ENCODE measurements at places on chromosomes 6 and 20. TPM values are rescaled to one million over a fixed set of nuclear protein-coding genes. Genes with fewer than 3 reads are reported as not detected.

DNA sequence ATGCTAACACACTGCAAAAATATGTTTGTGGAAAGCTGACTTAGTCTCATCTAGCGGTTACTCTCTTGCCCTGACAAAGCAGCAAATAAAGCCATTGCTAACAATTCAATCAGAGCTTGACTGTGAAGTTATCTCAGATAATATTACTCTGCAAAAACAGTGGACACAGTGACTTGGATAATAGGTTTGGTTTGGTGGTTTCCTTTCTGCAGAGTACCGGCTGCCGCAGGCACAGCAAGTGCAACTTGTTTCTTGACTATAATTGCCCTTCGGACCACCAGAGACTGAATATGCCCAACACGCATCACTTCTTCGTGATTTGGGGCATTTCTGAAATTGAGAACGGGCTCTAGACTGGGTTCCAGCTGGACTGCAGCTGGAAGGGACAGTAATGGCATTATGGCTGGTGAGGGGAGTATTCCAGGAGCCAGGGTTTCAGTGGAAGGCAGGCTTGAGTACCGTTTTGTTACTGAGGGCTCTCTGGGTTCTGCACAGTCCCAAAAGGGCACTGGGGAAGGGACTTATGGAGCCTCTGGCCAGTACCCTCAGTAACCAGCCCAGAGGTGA lies 40.0 kb downstream of the DSTN start:
- no peak overlapping the region for H3K4me3 ChIP-seq
- DNase-seq, result no peak
- H3K4me1 ChIP-seq, result peaks cover 93% of the 10 kb centered on the region
- H3K27me3 ChIP-seq, result no peaks in the 10 kb centered on the region
- peak overlapping the region; percentile 93 for H3K27ac ChIP-seq

DNA sequence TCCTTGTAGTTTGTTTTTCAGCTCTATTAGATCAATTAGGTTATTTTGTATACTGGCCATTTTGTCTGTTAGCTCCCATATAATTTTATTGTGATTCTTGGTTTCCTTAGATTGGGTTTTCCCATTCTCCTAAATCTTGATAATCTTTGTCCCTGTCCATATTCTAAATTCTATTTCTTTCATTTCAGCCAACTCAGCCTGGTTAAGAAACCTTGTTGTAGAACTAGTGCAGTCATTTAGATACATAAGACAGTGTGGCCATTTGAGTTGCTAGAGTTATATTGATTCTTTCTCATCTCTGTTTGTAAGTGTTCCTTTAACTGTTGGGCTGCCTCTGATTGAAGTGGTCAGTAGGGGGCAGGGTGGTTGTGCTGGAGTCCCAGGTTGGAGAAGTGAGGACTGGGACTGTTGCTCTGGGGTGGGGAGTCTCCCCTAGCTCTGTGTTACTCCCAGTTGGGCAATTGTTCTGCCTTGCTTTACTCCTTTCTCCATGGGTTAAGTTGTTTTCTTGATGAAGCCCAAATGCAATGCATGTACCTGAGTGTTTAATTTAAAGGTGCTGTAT lies 98.8 kb upstream of the NRN1 start:
- no peaks in the 10 kb centered on the region for H3K4me1 ChIP-seq
- no peak for DNase-seq
- H3K36me3 ChIP-seq, result no peaks in the 10 kb centered on the region
- no peaks in the 10 kb centered on the region for H3K27me3 ChIP-seq
- H3K4me3 ChIP-seq, result no peak overlapping the region

DNA sequence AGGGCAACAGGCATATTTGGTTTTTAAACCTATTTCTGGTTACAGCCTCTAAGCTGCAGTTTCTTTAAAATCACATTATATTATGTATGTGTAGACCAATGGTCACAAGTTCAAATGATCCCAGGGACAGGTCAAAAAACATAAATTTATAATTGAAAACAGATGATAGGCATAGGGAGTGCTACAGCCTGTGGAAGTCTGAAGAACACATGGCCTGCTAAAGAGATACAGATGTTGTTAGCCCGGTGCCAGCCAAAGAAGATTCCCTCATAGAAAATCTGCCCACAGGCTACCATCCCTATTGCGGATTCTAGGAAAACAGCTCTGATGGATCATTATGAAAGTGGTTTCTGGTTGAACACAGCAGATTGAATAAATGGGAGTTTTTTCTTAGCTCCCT lies 65.3 kb downstream of the NRSN1 start:
- no peak overlapping the region for H3K4me3 ChIP-seq
- DNase-seq, result no peak
- H3K27me3 ChIP-seq, result no peaks in the 10 kb centered on the region
- no peaks in the 10 kb centered on the region for H3K36me3 ChIP-seq
- no peak overlapping the region for H3K27ac ChIP-seq

DNA sequence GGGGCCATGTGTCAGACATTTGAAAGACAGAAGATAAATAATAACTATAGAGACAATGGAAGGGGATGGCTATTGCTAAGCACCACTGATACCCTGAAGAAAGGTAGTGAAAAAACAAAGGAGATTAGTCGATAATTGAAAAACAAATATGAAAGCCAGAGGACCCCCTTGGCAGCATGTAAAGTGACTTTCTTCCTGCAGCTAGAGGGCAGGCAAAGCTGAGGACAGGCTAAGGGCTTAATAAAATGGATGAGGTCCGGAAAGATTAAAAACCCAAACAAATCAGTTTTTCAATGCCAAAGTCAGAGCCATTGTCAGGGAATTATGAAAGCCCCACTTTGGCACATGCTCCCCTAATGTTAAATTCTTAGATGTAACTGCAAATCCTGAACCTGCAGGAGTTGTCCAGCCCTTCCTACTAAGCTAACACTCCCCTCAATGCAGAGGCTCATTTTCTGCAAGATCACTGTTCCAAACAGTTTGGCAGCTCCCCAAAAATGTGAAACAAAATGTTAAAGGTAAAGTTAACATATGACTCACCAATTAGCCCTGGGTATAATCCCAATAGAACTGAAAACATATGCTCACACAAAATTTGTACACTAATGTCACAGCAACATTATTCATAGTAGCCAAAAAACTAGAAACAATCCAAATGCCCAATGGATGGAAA lies 1177.9 kb downstream of the GRIK2 start:
- H3K36me3 ChIP-seq, result no peaks in the 10 kb centered on the region
- no peaks in the 10 kb centered on the region for H3K4me1 ChIP-seq
- no peak overlapping the region for H3K27ac ChIP-seq
- no peaks in the 10 kb centered on the region for H3K27me3 ChIP-seq
- H3K4me3 ChIP-seq, result no peak overlapping the region

DNA sequence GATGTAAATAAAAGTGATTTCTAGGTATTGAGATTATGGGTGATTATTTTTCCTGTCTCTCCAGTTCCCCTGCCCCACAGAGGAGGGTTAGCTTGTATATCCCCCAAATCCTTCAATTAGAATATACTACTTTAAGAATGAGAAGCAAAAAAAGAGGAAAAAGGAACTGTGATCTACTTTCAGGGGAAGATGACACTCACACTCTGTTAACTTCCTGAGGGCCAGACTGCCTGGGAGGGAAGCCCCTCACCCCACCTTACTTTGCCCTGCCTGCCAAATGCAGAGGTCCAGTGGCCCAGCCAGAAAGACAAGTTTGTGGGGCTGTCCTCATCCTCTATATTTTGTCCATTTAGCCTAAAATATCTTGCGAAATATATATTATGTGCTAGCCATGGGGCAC lies 9.2 kb upstream of the LY86 start:
- H3K4me3 ChIP-seq, result no peak overlapping the region
- no peaks in the 10 kb centered on the region for H3K27me3 ChIP-seq
- H3K27ac ChIP-seq, result no peak overlapping the region
- H3K4me1 ChIP-seq, result no peaks in the 10 kb centered on the region

- no peak overlapping the region for H3K4me3 ChIP-seq
- no peaks in the 10 kb centered on the region for H3K4me1 ChIP-seq
- no peak for DNase-seq
- H3K36me3 ChIP-seq, result no peaks in the 10 kb centered on the region
- H3K27me3 ChIP-seq, result no peaks in the 10 kb centered on the region
Measured at GRCh38 chr6:159427771-159428170, 258.6 kb downstream of the FNDC1 start.

GRCh38 chr6:28218312-28219248 lies 6.5 kb upstream of the ZSCAN9 start:
- H3K4me1 ChIP-seq, result peaks cover 3% of the 10 kb centered on the region
- H3K27ac ChIP-seq, result peak overlapping the region; percentile 63

- peaks cover 4% of the 10 kb centered on the region for H3K4me1 ChIP-seq
- no peak for DNase-seq
- peak overlapping the region; percentile 62 for H3K4me3 ChIP-seq
- H3K36me3 ChIP-seq, result no peaks in the 10 kb centered on the region
- H3K27me3 ChIP-seq, result no peaks in the 10 kb centered on the region
Measured at GRCh38 chr6:26197933-26198721, 110.9 kb downstream of the HFE start.

DNA sequence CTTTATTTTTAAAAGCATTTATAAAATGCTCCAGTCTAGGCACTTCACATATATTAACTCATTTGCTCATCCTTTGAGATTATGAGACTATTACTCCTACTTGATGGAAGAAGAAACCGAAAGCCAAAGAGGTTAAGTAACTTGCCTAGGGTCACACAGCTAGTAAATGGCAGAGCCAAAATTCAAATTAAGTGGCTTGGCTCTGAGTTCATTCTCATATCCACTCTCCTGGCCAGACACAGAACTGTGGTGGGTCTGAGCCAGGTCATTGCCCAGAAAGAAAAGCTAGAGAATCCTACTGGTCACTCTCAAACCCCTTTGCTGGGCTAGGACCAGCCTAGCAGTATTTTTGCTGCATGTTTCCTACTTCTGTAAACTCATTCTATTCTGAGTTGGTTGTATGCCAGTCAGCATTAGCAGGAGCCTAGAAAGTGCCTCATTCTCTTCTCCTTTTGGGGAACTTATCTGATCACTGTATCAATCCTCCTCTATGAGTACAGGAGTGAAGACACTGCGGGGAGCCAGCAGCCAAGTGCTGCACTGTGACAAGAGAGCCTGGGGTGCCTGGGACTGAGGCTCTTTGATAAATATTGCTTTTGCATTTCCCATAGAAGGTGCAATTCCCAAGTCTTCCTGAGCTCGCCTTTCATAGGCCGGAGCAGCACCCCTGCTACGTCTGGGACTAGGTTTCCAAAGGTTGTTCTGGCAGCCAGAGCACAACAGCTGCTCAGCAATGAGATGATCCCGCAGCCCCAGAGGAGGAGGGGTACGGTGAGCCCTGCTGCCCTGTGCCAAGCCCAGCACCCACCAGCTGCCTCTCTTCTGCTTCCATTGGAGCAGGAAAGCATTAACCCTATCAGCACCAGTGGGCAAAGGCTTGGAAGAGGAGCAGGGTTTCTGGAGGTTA lies 728.3 kb downstream of the MAFB start:
- no peak overlapping the region for H3K4me3 ChIP-seq
- H3K4me1 ChIP-seq, result no peaks in the 10 kb centered on the region
- H3K36me3 ChIP-seq, result no peaks in the 10 kb centered on the region
- no peaks in the 10 kb centered on the region for H3K27me3 ChIP-seq
- H3K27ac ChIP-seq, result no peak overlapping the region

DNA sequence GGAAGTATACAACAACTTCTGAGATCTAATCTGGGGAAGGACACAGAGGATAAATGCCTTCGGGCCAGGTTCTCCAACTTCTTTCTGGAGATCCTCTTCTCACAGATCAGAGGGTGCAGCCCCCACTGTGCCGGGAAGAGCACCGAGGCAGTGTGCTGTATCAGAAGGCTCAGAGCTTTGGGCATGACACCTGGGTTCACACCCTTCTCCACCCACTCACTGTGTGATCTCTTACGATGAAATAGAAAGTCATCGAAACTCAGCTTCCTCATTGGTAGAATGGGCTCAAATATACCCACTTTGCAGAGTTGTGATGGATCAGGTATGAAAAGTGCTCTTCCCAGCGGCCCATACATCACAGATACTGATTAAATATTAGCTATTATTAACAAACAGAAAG lies 347.5 kb upstream of the SOX4 start:
- no peaks in the 10 kb centered on the region for H3K4me1 ChIP-seq
- H3K27ac ChIP-seq, result no peak overlapping the region
- H3K4me3 ChIP-seq, result no peak overlapping the region
- H3K36me3 ChIP-seq, result no peaks in the 10 kb centered on the region

GRCh38 chr6:140915103-140915502 lies 1217.6 kb upstream of the GJE1 start:
- DNase-seq, result no peak
- no peaks in the 10 kb centered on the region for H3K4me1 ChIP-seq
- H3K27me3 ChIP-seq, result no peaks in the 10 kb centered on the region
- no peaks in the 10 kb centered on the region for H3K36me3 ChIP-seq

DNA sequence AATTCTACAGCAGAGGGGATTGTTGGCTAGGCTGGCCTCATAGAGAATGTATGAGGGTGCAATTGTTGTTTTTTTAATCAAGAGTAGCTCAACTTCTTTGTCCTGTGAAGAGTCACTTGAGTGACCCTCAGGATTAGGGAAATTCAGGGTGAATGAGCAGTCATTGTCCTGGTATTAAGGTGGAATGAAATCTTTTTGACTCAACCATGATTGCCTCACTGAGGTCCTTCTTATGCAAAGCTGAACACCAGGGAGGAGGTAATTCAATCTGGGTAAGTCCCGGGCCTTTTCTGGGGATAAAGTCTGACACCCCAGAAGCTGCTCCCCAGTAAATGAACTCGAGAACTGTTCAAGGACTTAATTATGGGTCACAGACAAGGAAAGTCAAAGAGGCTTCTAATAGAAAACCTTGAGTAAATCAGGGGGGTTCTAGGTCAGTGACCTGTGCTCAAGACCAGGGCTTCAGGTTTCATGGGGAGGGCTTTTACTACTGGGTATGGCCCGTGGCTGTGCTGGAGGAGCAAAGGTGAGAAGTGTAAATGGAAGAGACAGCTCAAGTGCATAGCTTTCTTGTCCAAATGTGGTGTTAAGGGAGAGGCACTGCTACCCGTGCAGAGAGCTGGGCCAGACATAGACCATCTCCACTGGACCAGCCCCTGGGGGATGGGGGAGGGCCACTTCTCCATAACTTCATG lies 25.3 kb upstream of the ZBTB24 start:
- H3K4me3 ChIP-seq, result no peak overlapping the region
- H3K36me3 ChIP-seq, result no peaks in the 10 kb centered on the region
- DNase-seq, result no peak
- no peaks in the 10 kb centered on the region for H3K4me1 ChIP-seq

DNA sequence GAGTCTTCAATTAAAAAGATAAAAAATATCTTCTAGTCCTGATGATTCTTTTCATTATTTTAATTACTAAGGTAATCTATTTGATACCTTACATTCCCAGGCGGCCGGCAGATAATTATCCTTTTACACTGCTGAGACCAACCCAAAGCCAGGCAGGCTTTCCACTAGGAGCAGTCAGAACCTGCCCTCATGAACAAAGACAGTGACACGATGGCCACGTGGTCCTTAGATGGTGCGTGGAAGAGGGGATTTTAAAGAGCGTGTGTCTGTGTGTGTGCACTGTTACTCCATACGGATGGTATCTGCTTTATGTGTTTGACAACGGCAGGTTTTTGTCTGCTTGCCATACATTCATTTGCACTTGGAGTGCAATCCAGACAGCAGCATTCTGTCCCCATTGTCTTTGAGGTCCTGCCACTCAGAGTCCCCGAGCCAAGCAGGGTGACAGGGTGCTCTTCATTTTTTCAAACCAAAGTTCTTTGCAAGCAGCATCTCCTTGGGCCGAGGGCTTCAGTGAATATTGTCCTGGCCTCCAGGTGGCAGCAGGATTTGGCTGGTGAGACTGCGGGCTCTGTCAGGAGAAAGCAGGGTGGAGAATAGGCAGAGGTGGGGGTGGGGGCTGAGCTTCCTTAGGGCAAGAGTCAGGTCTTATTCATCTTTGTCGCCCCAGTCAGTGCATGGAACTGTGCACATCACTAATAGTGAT lies 260.5 kb downstream of the NRN1 start:
- H3K4me3 ChIP-seq, result no peak overlapping the region
- no peak overlapping the region for H3K27ac ChIP-seq
- no peaks in the 10 kb centered on the region for H3K36me3 ChIP-seq
- H3K4me1 ChIP-seq, result no peaks in the 10 kb centered on the region

Gene WFDC8
- total RNA-seq, result not detected

Gene BPIFB1
- not detected for total RNA-seq

Gene STX11
- 29.5 TPM for total RNA-seq

Gene TDP2
- total RNA-seq, result 5.6 TPM

Gene TNF
- total RNA-seq, result 11.5 TPM

Gene CST2
- total RNA-seq, result not detected

Gene SERAC1
- 9.3 TPM for total RNA-seq
